NCI-H1694 treated with DMSO at 0.1 percent for 48 hours (cell line): ENCODE measurements at places on chromosomes 12 and 14.

GRCh38 chr12:6613776-6614512, 6.8 kb upstream of the CHD4 start:
- peak; percentile 91 for DNase-seq

DNA sequence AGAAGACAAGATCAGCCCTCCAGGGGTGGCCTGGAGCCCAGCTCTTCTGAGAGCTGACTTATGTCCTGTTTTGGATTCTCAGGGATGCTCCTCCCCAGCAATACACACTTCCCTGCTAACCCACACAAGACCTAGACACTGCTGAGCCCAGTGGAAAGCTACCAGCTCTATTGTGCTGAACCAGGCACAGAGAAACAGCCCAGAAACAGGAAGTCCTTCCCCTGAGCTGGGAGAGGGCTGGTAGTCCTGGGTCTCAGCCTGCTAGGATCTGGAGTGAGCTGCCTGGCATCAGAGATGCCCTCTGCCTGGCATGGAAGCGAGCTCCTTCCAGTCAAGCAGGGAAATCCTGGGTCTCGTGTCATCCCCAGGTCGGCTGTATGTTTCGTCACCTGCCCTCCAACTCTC, 1.2 kb upstream of the LAG3 start:
- no peak for DNase-seq

DNA sequence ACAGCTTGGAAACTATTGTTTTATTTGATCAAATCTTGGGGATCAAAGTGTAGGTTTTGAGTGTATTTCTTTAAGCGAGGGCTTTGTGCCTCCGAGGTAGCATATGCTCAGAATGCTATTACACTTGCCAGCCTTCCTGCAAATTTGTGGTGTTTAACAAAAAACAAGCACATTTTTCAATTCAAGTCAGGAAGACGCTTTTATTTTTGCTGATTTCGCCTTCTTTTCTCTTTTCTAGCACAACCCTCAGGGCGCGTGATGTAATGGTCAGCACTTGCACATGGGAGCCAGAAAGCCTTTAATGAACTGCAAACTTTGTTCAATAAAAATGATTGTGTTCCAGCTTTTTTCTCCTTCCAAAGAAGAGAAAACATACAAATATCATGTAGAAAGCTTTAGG, 466.5 kb downstream of the PRKD1 start:
- DNase-seq: peak; percentile 63

GRCh38 chr14:70832561-70833305, 23.4 kb upstream of the MAP3K9 start:
- no peak for DNase-seq

DNA sequence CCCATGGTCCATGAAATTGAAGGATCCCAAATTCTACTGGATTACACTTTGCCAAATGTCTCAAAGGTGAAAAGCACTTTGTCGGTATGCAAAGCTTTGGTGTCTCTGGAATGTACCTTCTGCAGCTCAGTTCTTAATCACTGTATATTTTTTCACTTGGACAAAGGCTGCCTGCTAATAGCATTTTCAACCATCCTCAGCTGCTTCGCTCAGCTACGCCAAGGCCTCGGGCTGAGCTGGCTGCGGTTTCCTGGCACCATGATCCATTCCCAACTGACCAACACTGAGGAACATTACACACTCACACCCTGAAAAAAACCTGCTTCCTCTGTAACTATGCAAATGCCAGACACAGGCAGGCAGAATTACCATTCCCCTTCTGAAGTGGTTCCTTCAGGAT, 335.2 kb downstream of the DPF3 start:
- DNase-seq: no peak

DNA sequence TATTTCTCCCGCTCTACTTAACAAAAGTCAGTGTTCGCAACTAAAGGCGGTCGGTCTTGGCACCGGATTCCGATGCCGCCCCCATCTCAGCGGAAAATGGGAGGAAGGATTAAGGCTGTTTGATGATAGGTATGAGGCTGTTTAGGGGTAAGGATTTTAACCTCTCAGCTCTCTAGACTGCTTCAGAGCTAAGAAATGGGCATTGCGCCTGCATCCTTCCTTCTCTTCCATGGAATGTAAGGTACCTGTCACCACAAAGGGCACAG, 1.4 kb downstream of the COCH start:
- no peak for DNase-seq

DNA sequence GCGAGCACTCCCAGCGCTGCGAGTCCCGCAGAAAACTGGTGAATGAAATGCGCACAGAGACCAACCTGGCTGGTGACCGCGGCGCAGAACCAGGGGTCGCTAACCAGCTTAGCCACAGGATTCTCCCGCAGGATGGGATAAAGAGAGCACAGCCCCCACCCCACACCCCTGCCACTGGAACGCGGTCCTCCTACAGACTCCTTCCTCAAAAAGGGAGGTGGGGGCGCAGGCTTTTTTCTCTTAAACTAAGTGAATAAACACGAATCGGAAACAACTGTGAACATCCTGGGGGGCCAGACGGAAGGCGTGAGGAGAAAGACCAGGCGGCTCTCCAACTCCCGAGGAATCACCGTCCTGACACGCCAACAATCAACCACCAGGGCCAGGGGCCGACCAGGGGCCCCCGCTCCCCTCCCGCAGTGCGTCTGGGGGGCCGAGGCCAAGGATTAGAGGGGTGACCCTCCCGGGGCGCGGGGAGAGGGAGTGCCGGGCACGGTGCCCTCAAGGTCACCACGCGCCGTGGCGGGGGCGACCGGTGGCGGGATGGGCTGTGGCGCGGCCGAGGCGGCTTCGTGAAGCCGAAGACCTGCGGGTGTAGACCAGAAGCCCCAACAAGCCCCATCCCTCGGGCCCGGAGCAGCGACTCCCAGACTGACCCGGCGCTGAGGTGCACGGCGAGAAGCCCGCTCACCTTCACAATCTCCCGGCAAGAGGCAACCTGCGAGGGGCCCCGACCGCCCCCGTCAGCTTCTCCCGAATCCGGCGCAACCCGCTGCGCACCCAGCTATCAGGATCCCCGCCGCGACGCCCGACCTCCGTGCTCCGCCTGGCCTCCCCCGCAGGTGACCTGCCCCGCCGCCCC, 704 bp downstream of the ATP2B1 start:
- no peak for DNase-seq

GRCh38 chr12:101779626-101780025, 40.4 kb upstream of the SYCP3 start:
- no peak for DNase-seq

DNA sequence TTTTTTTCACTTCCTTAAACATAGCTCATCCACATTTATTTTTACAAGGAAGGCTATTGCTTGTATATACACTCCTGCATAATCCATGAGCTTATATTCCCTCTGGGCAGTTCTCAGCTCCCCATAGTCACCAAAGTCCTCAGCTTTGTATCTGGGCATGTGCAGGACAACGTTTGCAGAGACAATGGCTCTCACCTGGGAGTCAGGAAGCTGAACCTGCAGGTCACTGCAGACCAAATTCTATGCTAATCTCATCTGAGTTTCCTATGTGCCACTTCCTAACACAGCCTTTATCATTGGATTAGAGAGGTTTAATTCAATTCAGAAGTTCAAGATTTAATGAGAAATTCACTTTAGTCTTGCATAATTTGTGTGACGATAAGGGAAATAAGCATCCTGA, 131.5 kb downstream of the KCNK10 start:
- no peak for DNase-seq

DNA sequence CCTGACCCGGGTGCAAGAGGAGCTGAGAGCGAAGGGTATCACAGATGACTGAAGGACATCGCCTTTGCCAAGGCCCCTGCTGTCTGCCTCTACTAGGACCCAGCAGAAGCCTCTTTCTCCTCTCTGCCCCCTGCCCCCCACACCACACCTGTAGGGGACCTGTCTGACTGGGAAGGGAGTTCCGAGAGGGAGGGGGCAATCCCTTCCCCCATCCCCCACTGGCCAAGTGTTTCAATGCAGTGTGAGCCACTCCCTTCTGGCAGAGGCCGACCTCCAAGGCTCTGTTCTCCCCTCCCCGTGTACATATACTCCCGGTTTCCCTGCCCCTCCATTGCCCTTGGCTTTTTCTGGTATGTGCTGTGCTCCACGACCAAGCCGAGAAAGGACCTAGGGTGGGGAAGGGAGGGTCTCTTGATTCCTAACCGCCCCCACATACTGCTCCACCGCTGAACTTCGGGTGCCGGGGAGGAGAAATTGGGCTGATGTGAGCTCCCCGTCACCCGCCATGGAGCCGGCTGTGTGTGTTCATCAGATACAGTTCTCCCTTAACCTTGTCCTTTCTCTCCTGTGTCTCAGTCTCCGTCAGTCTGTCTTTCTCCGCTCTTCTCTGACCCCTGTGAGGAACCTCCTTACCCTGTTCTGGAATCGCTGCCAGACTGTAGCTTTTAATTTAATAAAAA, 2.0 kb upstream of the ARHGEF25 start:
- DNase-seq: no peak

DNA sequence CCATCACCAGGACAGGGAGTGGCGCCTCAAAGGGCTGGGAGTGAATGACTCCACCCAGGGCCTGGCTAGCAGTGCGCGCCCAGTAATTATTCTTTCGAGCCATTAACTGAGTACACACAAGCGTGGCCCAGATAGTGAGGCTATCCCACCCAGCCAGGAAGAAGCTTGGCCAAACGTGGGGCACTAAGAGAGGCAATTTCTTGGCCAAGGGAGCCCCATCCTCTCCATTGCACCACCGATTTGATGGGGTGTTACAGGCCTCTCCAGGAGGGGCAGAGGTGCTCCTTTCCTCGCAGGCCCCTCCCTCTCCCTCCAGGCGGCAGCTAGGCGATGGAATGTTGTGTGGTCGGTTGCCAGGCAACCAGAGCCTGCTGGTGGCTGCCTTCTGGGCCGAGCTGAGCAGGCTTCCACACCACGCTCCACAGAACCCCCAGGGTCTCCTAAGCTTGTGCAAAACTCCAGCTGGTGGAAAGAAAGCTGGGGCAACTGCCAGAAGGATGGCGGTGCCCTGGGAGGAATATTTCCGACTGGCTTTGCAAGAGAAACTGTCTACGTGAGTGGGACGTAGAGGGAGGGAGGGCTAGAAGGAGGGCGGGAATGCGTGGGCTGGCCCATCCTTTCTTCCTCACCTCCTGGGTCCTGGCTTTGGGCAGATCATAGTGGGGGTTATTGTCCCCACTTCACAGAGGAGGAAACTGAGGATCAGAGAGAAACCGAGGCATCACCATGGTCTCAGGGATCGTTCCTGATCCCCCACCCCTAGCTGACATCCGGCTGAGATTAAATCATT, at the start of gene CFAP73:
Gene CFAP73 (plus strand): TSS at position 364 of the 790 bp plus-strand sequence. CDS start 134 bp downstream, at position 498.
- peak; percentile 51 for DNase-seq

- DNase-seq: no peak
Measured at GRCh38 chr14:68961781-68962584, 17.1 kb downstream of the ACTN1 start.

DNA sequence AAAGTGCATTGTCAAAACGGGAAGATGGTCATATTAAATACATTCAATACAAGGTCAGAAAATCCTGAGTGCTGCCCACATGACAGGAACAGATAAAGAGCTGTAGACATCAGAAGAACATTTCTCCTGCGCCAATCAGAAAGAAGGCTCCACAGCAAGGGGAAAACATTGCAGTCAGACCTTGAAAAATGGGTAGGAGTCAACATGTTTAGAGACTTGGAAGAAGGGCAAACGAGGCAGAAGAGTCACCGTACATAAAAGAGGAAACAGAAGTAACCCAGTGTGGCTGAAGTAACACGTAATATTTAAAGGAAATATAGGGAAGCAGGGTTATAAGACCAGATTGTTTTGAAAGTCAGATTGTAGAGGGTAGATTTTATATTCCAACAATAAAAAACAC, 11.9 kb downstream of the SPPL3 start:
- no peak for DNase-seq

DNA sequence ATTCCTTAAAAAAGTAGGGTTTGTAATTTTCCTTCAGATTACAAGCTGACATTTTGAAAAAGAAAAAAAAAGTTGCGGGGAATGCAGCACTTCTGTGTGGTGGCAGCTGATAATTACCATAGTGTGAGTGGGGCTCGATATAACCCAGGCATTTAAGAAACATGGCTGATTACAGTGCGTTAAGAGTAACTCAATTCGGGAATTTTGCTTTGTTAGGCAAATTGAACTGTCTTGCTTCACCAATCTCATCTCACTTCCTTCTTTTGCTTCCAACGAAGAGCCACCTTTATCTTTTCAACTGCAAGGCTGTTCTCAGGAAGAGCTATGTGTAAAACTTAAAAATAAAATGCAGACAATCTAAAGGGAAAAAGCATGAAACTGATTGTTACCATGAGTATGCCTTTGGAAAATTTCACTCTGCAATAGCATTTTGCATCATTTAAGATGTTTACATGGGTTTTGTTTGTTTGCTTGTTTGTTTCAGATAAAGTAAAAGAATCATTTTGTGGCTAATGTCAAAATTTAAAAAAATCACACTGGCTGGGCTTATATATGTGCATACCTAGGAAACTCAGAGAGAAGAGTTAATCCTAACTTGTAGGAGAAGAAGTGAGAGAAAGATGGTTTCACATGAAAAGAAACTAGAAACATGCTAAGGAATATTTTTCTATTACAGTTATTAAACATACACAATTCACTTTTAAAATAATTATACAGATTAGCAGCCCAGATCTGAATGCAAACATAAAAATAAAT, 295.9 kb upstream of the ATP2B1 start:
- DNase-seq: no peak

DNA sequence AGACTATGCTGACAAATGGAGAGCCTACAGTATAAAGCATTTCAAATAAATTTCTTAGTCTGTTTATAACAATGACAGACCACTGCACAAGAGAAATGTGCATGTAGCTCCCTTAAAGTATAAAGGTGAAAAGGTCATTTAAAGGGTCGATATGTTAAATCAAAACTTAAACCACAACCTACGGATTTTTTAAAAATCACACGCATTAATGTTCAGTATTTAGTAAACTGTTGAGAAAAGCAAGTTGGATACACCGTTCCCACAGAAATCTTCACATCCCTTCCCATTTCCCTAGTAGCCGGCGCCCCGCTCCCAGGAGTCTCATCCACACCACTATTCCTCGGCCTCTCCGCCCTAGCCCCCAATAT, 614 bp downstream of the FKBP3 start:
- no peak for DNase-seq
